Stimulated activated CD4-positive, alpha-beta T cell treated with anti-CD3 and anti-CD28 coated beads, Interleukin-1b, Interleukin-23, amount 100 ng/mL, for 24 hours (primary cell): ENCODE measurements at places on chromosomes 13 and 19.

GRCh38 chr13:44437356-44438233 is 64.0 kb downstream of the SERP2 start:
- DNase-seq: no peak

DNA sequence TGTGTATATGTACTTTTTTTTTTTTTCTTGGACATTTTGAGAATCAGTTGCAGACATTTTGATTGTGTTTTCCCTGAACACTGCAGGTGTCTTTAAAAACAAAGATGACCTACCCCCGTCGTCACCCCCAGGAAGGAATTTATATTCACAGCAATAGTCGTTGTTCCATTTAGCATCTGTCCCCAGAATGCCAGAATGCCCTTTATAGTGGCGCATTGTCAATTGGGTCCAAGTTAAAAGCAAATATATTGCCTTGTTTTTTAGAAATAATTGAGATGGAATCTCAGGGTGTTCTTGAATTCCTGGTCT is 1.8 kb upstream of the RNF225 start:
- DNase-seq: no peak

GRCh38 chr19:7101498-7102253 is 32.2 kb downstream of the ZNF557 start:
- no peak for DNase-seq

GRCh38 chr13:44211286-44211685 is 162.3 kb upstream of the SERP2 start:
- no peak for DNase-seq

DNA sequence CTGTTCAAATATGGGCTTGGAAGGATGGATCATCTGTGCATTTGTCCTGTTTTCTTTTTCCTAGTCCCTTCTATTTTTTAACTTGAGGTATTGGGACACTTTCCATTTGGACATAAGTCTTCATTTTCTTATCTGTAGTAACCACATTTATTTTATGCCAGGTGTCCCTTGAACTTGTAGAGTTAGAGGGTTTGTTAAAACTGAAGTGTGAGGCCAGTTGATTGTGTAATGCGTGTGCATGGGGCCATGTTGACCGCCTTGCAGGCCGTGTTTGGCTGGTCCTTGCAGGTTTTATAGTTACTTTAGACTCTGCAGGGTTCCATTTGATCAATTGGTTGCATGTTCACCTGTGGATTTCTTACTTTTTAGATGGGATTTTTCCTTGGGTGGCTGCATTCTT is 21.0 kb downstream of the SAE1 start:
- no peak for DNase-seq

- DNase-seq: peak; percentile 55
These were observed 7.7 kb downstream of the PLEKHF1 start for GRCh38 chr19:29672933-29673336.

DNA sequence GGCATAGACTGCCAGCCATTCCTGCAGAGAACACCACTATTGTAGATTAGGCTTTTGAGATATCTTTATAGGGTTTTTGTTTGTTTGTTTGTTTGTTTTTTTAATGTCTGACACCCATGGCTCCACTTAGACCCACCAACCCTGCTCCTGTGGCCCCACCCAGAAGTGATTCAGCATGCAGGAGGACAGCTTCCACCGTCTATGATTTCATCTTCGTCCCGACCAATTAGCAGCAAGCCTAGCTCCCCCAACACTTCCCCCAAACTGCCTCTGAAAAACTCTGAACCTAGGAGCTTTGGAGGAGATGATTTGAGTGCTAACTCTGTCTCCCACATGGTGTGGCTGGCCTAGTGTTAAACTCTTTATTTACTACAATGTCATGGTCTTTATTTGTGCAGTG is 108.3 kb upstream of the RXFP2 start:
- no peak for DNase-seq

- DNase-seq: peak; percentile 44
These were observed 53.8 kb downstream of the EPS15L1 start for GRCh38 chr19:16417660-16418596.

GRCh38 chr13:80093888-80094287 is 247.0 kb downstream of the SPRY2 start:
- DNase-seq: no peak

GRCh38 chr13:50509167-50509566 is 334.3 kb downstream of the DLEU7 start:
- DNase-seq: no peak

DNA sequence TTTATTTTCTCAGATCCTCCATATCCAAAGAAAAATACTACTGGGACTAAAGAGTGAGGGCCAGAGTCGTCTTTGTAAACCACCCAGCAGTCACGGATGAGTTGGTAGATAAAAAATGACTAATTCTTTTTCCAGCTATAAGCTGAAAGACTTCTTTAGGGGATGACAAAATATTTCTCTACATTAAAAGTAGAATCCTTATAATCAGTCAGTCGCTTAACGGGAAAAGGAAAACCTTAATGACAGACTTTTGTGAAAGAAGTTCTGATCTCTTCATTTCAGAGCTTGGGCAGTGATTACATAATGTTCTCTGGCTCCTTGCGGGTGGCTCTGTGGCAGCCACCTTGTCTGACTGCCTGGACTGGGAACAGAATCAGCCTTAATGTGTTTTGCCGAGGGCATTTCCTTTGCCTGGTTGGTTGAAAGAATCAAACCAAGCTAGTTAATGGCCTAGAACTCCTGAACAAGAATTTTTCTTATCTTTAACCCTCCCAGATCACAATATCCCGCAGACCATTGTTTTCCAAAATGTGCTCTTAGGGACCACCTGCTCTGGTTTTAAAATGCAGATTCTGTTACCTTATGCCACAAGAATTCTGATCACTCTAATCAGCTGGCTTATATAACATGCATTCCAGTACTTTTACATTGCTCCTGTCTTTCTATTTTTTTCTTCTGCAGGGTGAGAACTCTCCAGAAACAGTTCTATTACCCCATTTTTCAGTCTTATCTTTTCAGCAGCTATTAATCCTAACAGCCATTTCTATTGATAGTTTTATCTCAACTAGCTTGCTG is 2.5 kb downstream of the ITM2B start:
- DNase-seq: no peak

DNA sequence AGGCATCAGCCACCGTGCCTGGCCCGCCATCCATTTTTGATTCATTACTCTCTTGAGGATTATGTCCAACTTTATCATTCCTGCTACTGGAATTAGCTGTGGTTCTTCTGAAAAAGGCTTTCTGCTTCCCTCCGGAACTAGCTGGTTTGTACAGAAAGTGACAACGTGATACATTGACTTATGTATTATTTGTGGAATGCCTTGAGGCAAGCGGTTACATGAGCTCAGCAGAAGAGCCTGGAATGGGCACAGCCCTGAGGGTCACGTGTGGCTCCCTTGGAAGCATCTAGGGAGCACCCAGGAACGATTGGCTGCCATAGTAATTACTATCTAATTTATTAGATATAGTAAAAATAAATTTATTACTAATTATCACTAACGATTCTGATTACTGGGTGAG is 14.4 kb upstream of the RETN start:
- no peak for DNase-seq

- no peak for DNase-seq
These were observed 285.8 kb upstream of the PCDH9 start for GRCh38 chr13:67515895-67516294.

- DNase-seq: no peak
These were observed 6.3 kb downstream of the TPGS1 start for GRCh38 chr19:513368-514165.

- DNase-seq: no peak
These were observed 70.7 kb upstream of the GTF3A start for GRCh38 chr13:27353708-27354107.

DNA sequence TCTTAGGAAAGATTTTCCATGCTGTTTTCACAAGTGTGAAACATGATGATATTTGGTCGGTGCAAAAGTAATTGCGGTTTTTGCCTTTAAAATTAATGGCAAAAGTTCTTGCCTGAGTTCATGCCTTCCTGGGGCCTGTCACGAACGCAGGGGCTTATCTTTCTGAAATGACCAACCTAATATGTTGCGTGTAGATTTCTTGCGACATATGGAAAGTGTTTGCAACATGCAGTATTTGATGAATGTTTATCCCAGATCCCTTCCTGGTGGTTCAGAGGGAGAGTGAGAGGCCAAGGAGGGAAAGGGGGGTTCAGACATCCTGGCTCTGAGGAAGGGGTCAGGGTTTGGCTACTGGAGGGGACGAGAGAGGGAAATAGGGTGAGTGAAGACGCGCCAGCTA is 72.0 kb downstream of the TEX29 start:
- no peak for DNase-seq

DNA sequence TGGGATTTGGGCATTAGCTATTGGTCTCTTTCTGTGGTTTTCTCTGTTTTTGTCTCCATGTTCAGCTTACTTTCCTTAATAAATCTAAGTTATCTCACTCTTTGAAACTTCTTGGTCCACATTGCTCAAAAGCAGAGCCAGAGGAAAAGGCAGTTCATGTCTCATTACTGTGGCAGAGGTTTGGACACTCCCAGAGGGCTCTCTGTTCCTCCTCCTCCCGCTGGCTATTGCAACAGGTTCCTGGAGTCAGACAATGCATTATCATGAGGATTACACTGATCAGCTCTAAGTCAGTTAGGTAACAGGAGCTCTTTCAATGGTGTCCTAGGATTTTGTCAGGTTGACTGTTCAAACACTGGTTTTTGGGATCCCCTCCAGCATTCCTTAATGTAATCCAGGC is 298.8 kb downstream of the NDFIP2 start:
- DNase-seq: no peak

DNA sequence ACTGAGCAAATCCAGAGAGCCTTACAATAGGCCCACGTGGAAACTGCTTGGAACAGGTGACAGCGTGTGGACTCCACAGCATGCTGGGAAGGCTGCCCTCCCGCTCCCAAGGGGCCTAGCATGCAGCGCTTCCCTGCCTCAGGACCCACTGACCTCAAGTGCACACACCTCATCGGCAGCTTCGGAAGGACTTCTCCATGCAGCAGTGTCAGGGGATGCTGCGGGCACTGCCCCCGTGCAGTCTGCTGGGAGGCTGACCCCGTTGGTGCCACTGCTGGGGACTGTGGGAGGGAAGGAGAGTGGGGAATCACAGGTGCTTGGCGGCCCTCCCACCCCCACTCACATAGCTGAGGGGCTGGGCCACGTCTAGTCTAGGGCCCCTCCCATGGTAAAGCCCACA is 17.2 kb downstream of the CAPS start:
- DNase-seq: no peak

DNA sequence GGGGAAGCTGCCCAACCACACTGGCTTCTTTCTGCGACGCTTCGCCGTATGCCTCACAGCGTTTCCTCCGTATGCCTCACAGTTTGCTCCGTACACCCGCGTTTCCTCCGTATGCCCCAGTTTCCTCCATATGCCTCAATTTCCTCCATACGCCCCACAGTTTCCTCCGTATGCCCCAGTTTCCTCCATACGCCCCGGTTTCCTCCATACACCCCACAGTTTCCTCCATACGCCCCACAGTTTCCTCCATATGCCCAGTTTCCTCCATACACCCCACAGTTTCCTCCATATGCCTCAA is 22.6 kb downstream of the GAS6 start:
- no peak for DNase-seq

DNA sequence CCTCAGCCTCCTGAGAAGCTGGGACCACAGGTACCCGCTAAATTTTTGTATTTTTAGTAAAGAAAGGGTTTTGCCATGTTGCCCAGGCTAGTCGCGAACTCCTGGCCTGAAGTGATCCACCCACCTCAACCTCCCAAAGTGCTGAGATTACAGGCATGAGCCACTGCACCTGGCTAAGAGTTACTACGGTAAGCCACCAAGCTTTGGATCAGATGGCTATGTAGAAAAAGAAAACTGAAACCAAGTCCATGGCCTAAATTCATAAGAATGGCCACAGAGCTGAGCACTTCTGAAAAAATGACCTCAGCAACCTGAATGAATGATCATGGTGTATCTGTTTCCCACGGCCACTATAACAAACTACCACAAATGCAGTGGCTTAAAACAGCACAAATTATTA is 9.4 kb downstream of the OPA3 start:
- DNase-seq: no peak

DNA sequence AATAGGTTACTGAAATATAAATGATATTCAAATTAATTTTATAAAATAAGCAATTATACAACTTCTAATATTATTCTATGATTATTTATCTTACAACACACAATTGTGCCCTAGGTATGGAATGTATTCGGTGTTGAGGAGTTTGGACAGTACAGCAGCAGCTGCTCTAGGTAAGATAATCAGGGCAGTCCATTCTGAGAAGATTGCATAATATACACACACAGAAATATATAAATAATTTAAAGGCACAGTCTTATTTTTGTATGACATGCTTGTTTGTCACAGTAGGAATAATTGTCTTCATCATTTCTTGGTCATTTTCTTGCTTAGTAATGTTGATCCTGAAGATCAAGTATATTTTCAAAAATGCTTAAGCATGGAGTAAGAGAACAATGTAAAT is 849.4 kb upstream of the MIR17HG start:
- DNase-seq: no peak

GRCh38 chr13:46643165-46643777 is 90.3 kb downstream of the LRCH1 start:
- no peak for DNase-seq

DNA sequence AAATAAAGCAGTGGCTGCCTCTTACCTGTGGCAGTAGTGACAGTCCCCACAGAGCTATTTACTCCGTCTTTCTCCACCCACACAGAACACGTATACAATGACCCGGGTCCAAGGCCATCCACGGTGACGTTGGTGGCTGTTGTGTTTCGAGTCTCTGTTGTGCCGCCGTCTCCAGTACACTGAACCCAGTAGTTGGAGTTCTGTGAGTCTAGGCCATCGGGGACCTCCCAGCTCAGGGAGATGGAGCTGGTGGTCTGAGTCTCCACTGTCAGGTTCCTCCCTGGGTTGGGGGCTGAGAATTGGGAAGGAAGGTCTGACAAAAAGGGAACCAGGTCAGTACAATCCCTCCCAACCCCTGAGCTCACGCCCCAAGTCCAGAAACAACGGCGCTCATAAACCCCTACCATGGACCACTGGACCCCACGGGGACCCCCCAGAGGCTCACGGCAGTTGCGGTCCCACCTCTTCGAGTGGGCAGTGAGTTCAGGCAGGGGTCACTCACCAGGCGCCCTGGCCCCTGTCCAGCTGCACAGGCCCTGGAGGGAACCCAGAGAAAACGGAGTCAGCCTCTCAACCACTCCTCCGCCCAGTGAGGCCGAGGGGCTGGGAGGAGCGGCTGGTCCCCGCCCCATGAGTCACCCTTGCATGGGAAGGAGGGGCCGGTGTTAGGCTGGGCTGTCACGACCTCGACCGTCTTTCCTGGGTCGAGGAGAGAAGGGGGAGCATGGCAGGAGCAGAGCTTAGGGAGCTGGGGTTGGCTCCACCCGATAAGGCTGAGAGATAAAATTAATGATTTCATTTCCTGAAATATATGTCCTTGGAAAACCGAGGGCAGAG is 2.4 kb downstream of the PTPRH start:
- peak; percentile 44 for DNase-seq
